ENCODE measurements at places on chromosomes 3 and 15. TPM values are rescaled to one million over a fixed set of nuclear protein-coding genes. Genes with fewer than 3 reads are reported as not detected.

The MLF1 gene
- total RNA-seq = 9.8 TPM

The ZFAND6 gene
- 87.4 TPM for total RNA-seq

The CHL1 gene
- total RNA-seq = 25.8 TPM

The ERC2 gene
- 1.2 TPM for total RNA-seq

The AGBL1 gene
- not detected for total RNA-seq

The C3orf18 gene
- total RNA-seq = 10.8 TPM

The RAB7A gene
- total RNA-seq = 122 TPM

The CCDC80 gene
- 51.6 TPM for total RNA-seq

The TRIM42 gene
- total RNA-seq = not detected

Measured in vagina (tissue), 2 donors.